Nephron progenitor cell (in vitro differentiated cells): ENCODE measurements at places on chromosomes 6 and 20.

GRCh38 chr20:47551222-47551621 is 49.5 kb downstream of the NCOA3 start:
- no peak for DNase-seq

- DNase-seq = no peak
These were observed 47.2 kb upstream of the PLCB4 start for GRCh38 chr20:9021699-9022098.

DNA sequence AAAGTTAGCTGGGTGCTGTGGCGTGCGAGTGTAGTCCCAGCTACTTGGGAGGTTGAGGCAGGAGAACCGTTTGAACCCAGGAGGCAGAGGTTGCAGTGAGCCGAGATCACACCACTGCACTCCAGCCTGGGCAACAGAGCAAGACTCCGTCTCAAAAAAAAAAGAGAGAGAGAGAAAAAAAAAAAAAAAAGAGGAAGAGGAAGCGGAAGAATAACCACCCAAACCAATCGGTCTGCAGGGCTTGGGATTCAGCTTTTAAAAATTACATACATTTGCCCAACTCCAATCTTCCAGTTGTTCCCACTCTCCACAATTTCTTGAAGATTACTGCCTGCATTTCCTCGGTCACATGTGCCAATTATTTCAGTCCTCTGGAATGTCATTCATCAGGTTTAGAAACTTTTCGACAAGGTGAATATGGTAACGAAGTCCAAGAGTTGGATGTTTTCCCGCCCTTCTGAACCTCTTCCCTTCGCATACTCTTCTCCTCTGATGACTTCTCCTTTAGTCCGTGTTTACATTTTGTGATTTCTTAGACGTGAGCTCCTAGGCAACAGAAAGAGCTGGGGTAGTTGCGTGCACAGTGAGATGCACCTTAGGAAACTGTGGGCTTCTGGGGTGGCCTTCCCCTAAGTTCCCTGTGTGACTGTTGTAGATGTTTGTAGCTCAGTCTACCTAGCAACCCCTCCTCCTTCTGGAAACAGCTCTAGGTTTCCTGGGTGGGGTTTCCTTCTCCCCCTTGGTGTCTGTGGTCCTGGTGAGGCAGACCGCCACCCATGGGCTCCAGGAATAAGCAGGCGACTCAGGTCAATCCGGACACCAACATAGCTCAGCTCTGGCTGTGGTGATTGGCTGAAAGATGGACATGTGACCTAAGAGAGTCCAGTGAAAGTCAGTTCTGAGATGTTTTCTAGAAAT is 63.0 kb upstream of the NCOA3 start:
- no peak for DNase-seq

DNA sequence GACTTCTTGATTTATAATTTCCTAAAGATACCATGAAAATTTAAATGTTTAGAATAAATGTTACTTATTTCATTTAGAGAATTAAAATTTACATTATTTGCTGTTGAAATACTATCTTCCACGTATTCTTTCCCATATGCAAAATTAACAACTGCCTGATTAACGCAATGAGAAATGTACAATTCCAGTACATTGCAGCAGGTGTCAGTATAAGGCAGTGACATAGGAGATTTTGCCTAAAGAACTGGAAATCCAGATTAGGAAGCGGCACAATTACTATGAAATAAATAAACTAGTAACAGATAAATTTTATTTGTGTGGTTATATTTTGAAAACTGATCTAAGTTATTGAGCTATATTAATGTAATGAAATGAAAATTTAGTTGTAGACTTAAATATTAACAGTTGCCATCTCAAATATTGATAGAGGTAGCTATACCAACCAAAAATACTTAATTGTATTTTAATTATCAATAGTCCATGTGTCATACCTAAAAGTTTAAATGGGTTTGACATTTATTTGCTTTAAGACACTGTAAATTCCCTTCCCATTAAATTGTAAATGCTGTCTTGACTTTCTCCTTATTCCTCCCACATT is 300.2 kb downstream of the UTRN start:
- DNase-seq = no peak

DNA sequence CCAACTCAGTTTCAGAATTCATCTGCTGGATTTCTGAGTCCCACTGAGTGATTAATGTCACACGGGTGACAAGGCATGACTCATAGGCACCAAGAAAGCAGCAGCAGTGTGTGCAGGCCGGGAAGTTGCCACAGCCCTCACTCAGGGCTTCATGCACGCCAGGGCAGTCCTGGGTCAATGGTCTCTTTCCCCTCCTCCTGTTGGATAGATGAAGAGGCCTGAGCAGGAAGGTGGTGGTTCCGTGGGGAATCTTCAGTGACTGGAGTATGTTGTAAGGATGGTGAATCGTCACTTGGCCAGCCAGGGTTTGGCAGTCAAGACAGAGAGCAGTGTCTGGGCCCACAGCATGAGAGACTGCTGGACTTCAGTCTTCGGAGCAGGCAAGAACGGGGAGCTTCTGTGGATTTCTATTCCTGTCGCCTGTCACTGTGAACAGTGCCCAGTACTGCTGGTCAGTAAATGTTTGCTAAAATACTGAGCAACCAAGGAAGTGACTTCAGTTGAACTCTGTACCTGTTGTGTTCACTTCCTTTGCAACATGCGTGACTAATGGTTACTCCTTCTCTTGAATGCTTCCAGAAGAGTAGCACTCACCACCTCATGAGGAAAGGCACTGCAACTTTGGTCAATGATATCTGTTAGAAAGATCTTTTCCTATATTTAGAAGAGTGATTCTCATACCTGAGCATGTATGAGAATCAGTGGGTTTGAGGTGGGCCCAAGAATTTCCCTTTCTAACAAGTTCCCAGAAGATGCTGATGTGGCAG is 62.0 kb upstream of the CD93 start:
- DNase-seq = no peak

GRCh38 chr6:109118337-109118736 is 23.0 kb downstream of the CEP57L1 start:
- DNase-seq = no peak

DNA sequence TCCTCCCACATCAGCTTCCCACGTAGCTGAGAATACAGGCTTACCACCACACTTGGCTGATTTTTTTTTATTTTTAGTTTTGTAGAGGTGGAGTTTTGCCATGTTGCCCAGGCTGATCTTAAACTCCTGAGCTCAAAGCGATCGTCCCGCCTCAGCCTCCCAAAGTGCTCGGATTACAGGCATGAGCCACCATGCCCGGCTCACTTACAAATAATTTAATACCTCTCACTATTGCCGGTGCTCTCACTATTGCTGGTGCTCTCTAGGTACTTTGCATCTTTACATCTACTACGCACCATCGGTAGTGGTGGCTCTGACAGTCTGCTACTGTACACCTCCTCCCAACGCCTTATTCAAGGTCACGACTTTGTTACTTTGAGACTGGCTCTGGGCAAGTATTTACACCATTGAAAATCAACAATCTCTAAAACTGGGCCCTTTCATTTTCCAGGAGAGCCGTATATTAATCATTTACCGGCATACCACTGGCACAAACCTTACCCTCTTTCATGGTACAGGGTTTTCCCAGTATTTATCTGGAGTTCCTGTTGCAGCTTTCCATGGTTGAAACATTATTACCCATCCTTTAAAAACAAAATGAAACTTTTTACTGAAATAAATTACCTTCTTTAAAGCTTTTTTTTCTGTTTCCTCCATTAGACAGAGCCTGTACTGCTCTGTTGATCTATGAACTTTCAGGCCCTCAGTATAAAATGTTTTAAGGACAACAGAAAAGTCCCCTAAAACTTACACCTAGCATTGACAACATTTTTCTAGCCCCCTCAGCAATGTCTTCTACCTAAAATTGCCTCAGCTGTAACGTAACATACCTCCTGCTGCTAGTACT is 259.6 kb upstream of the PLCB4 start:
- no peak for DNase-seq

GRCh38 chr20:29079769-29080690 is 2177.4 kb upstream of the DEFB115 start:
- no peak for DNase-seq

- DNase-seq = no peak
These were observed 117.4 kb upstream of the FAM184A start for GRCh38 chr6:119195848-119196247.

- DNase-seq = peak; percentile 72
These were observed 139.1 kb downstream of the KIF16B start for GRCh38 chr20:16434062-16434664.

GRCh38 chr6:132101535-132101934 is 150.4 kb upstream of the CCN2 start:
- DNase-seq = no peak
